Karpas-422 (cell line): ENCODE measurements at places on chromosomes 4 and X. TPM values are rescaled to one million over a fixed set of nuclear protein-coding genes. Genes with fewer than 3 reads are reported as not detected.

- no peak for DNase-seq
Observed at GRCh38 chrX:81021478-81021877, 180.2 kb downstream of the HMGN5 start.

GRCh38 chr4:139282065-139282720, 2.2 kb upstream of the MGARP start:
- DNase-seq: no peak

GRCh38 chr4:113069212-113069892, 19.9 kb downstream of the ANK2 start:
- DNase-seq: no peak

DNA sequence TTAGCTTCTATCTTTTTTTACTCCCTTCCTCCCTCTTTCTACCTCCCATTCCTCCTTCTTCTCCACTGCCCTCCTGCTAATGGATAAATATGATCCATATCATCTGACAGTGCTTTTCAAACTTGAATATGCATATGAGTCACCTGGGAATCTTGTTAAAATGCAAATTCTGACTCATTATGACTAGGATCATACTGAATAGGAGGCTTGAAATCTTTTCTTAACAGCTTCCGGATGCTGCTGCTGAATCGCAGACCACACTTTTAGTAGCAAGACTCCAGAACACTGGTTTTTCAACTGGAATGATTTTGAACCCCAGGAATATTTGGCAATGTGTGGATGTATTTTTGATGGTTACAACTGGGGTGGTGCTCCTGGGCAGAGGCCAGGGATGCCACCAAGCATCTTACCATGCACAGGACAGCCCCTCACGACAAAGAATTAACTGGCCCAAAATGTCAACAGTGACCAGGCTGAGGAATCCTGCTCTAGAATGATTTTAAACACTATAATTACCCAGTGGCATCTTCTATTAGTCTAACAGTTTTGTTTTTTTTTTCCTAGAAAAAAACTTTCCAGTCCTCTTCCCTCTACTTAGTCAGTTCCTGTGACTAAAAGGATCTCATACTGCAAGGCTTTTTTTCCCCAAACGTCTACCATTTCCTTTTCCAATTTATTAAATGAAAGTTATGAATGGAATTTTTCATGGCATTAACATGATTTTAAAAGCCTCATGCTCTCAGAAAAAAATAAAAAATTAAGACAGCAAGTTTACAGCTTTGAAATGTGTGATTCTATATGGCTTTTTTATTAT, 10.6 kb upstream of the PYURF start:
- no peak for DNase-seq

GRCh38 chr4:39062770-39063097, 702 bp downstream of the KLHL5 start:
- no peak for DNase-seq

Gene OTUD6A
- total RNA-seq: not detected in 2 replicates
